Fibroblast of lung (primary cell): ENCODE measurements at places on chromosomes 12 and 14. TPM values are rescaled to one million over a fixed set of nuclear protein-coding genes. Genes with fewer than 3 reads are reported as not detected.

The LRRC43 gene
- 1.8 and 3.6 TPM in 2 replicates for total RNA-seq

The FSCB gene
- not detected in 2 replicates for total RNA-seq

GRCh38 chr12:58186914-58187313 lies 245.5 kb downstream of the ATP23 start:
- H3K4me3 ChIP-seq: no peak overlapping the region
- DNase-seq: no peak
- H3K27me3 ChIP-seq: no peaks in the 10 kb centered on the region
- no peaks in the 10 kb centered on the region for H3K36me3 ChIP-seq
- no peak overlapping the region for H3K27ac ChIP-seq

DNA sequence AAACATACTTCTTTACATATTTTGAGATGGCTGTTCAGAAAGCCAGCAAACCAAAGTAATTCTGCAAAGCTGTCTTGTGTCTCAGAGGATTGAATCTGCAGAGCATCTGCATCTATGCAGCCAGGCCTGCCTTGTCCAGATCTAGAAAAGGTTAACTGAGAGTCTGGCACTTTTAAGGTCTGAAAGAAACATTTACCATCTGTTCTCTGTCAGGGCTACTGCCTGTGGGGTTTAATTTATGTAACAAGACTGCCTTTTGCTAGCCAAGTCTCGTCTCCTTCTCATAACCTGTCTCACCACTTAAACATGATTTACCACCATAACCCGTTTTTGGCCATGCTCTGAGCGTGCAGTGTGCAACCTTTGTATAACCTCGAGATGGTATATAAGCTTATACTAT lies 194.2 kb downstream of the SYT10 start:
- no peaks in the 10 kb centered on the region for H3K27me3 ChIP-seq
- H3K4me1 ChIP-seq: no peaks in the 10 kb centered on the region
- H3K36me3 ChIP-seq: no peaks in the 10 kb centered on the region

GRCh38 chr12:72523754-72524153 lies 251.6 kb downstream of the TRHDE start:
- H3K36me3 ChIP-seq: no peaks in the 10 kb centered on the region
- no peak overlapping the region for H3K27ac ChIP-seq
- DNase-seq: no peak
- H3K27me3 ChIP-seq: no peaks in the 10 kb centered on the region
- H3K4me1 ChIP-seq: no peaks in the 10 kb centered on the region

GRCh38 chr12:65331456-65331855 lies 53.0 kb downstream of the MSRB3 start:
- H3K4me3 ChIP-seq: no peak overlapping the region
- H3K4me1 ChIP-seq: peaks cover 20% of the 10 kb centered on the region
- no peak overlapping the region for H3K27ac ChIP-seq
- DNase-seq: no peak

- no peak for DNase-seq
- no peaks in the 10 kb centered on the region for H3K27me3 ChIP-seq
- H3K4me3 ChIP-seq: no peak overlapping the region
- no peaks in the 10 kb centered on the region for H3K36me3 ChIP-seq
Observed at GRCh38 chr12:80846952-80847351, 90.8 kb downstream of the LIN7A start.

DNA sequence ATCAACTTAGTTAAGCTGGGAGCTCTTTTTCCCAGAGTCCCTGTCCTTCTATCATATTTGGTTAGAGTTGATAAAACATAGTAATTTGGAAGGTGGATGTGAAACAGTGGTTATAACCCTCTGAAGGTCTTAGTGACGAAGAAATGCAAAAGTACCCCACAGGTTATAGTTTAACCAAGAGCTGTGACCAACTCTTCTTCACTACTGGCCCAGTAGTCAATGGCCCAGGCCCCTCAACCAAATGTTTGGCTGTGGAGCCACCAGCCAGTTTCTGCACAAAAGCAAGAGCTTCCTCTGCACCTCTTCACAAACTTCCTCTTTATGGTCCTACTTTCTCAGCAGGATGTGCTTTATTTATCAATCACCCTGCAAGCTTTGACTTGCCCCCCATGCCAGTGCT lies 132.6 kb downstream of the BMP4 start:
- no peaks in the 10 kb centered on the region for H3K4me1 ChIP-seq
- H3K27ac ChIP-seq: no peak overlapping the region
- H3K27me3 ChIP-seq: no peaks in the 10 kb centered on the region
- no peaks in the 10 kb centered on the region for H3K36me3 ChIP-seq
- no peak overlapping the region for H3K4me3 ChIP-seq
- no peak for DNase-seq

DNA sequence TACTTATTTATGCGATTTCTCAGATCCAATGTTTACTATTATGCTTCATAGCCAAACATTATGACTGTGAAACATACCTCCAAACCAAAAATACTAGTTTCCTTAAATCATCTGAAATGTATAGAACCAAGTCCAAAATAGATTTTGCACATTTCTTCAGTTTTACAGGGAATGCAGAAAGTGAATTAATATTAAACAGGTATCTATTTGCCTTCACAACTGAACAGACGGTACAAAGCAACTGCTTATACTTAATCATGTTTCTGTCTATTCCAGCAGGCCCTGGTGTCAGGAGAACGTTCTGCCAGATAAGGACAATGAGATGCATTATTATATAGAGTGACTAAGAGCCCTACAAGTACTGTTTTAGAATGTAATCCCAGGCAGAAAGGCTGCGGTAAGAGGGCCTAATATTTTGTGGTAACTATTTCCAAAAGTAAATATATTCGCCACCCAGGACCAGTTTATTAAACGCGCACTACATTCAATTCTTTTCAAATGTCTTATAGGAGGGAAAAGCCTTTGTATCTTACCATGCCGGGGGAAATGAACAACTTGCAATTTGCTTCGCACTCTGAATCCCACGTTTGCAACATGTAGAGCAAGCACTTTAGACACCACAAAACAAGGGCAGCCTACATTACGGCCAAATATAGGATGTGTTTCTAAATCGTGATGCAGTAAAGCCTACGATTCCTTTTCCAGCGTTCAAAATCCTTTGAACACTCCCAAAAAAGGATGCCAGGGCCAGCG lies 1.5 kb downstream of the CORO1C start:
- peak overlapping the region; percentile 99 for H3K27ac ChIP-seq
- peaks cover 20% of the 10 kb centered on the region for H3K4me1 ChIP-seq
- H3K4me3 ChIP-seq: peak overlapping the region; percentile 95
- peak; percentile 85 for DNase-seq
